NCI-H1930 (cell line): ENCODE measurements at places on chromosomes 16 and 17.

GRCh38 chr17:56917559-56918296, 3.9 kb upstream of the TRIM25 start:
- DNase-seq = no peak

- no peak for DNase-seq
Measured at GRCh38 chr16:56372013-56372634, 53.2 kb downstream of the AMFR start.

DNA sequence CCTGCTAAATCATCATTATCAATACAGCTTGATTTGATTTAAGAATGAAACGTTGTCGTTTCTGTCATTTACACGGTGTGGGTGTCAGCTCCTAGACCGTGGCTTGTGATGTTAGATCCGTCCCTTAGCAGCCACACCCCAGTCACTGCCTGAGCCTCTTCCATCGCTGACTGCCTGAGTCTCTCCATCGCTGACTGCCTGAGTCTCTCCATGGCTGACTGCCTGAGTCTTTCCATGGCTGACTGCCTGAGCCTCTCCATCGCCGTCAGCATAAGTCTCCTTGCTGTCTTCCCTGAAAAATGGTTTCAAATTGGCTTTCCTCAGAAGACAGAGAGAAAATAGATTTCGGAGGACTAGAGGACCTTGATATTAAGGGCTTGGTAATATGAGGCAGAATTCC, 53.8 kb upstream of the CMIP start:
- DNase-seq = no peak

DNA sequence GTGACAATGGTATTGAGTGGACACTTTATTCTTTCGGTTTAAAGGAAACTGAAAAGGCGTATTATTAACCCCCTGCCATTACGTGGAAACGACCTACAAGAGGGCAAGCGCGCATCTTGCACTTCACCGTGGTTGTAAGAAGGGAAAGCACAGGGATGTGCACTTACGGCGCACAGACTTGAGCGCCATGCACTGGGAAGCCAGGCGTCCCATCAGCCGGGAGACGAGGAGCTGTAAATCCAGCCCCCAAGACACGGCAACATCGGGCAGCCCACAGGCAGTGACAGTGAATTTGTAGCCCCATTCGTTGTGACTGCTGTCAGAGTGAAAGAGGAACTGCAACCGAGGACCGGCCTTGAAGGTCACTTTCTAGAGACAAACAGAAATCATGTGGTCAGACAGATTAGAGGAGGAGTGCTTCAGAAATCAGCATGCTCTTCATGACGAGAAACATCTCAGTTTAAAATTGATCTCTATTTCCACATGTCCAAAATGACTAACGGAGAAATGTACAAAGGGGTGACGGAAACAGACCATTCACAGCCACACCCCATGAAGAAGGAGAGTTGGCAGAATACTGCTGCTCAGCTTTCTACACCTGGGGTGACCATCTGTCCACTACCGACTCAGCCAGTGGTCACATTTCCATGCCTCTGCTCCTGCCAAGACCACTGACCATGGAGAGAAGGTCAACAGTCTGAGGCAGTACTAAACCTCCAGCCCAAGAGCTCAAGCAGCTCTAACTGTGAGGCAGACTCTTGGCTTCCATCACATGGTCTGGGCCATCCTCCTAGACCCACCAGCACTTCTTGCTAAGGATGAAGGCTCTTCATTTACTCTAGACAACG, 68.6 kb downstream of the ZZEF1 start:
- DNase-seq = no peak

DNA sequence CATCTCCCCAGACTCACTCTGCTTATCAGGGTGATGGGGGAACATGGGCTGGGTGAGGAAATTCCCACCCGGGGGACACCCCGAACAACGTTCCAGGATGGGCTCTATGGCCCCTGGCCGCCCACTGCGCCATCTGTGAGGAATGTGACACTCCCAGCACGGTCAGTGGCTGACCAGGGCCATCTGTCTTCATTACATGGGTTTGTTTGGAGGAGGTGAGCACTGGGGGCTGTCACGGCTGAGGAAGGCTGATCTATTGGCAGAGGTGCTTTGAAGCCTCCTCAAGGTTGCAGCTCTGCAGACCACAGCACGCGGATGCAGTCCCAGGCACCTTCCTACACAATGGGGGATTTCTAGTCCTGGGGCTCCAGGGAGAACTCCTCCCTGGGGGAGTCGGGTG, 214.1 kb upstream of the FOXF1 start:
- DNase-seq = no peak

GRCh38 chr17:31062346-31062745, 32.4 kb upstream of the NF1 start:
- no peak for DNase-seq

GRCh38 chr16:19162085-19162484, 6.0 kb upstream of the SYT17 start:
- DNase-seq = no peak

DNA sequence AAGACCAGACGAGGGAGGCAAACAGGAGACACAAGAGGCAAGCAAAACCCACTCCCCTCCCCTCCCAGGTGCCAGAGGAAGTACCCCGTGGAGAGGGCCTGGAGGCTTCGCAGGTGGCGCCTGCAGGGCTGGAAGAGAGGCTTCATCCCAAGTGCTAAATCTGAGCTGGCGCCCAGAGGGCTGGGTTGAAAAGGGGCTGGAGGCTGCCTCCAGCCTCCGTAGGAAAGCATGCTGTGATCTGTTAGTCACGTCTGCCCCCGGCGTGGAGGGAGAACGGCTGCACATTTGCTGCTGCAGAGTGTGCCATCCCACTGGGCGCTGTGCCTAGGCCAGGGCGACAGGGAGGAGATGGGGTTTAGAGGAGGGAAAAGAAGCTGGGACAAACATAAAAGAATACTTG, 16.9 kb downstream of the RPH3AL start:
- DNase-seq = no peak

- DNase-seq = no peak
Measured at GRCh38 chr16:677316-678190, 2.1 kb downstream of the RHBDL1 start.

- no peak for DNase-seq
Measured at GRCh38 chr17:17892009-17892408, 55.2 kb upstream of the SREBF1 start.

- DNase-seq = no peak
Measured at GRCh38 chr16:86734543-86735460, 156.5 kb downstream of the FOXL1 start.

- DNase-seq = no peak
Measured at GRCh38 chr16:80210787-80211186, 330.0 kb upstream of the DYNLRB2 start.

GRCh38 chr17:5127910-5128309, 12.1 kb downstream of the USP6 start:
- DNase-seq = no peak

- DNase-seq = no peak
Measured at GRCh38 chr16:10668322-10669045, 26.2 kb downstream of the TEKT5 start.

- DNase-seq = no peak
Measured at GRCh38 chr16:29743827-29744531, 1.8 kb downstream of the C16orf54 start.

- DNase-seq = no peak
Measured at GRCh38 chr17:28527859-28528258, 21.7 kb downstream of the FOXN1 start.

DNA sequence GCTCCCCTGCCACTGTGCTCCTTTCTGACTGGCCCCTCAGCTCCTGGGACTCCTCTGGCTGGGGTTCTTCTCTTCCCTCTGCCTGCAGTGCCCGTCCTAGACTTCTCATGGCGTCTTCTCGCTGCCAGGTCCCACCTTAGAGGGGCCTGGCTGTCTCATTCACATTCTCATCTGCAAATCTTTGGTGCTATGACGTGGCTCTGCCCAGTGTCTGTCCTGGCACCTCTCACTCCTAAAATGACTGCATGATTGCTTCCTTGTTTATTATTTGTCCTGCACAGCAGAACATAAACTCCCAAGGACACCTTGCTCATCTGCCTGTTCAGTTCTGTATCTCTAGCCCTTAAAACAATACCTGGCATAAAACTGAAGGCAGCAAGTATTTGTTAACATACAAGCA, 18.5 kb upstream of the ALDH3A2 start:
- DNase-seq = no peak

GRCh38 chr16:49703483-49703882, 152.4 kb downstream of the ZNF423 start:
- DNase-seq = no peak

- no peak for DNase-seq
Measured at GRCh38 chr17:192666-193425, 11.4 kb upstream of the DOC2B start.

DNA sequence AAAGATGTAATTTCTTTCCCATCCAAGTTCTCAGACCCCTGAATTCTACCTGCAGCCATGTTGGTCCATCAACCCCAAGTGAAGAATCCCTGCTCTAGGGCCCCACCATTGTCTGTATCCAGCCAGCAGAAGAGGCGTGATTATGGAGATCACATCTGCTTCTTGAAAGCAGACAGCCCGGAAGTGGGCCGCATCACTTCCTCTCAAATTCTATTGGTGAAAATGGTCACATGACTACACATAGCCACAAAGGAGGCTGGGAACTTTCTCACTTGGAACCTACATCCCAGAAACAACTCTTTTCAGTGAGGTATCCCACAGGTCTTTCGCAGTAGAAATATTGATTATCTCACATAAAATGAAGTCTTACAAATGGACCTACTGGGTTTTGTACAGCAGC, 40.1 kb downstream of the IL4R start:
- no peak for DNase-seq
